Activated CD4-positive, alpha-beta memory T cell treated with anti-CD3 and anti-CD28 coated beads for 36 hours (primary cell): ENCODE measurements at places on chromosomes 12 and 14. TPM values are rescaled to one million over a fixed set of nuclear protein-coding genes. Genes with fewer than 3 reads are reported as not detected.

Gene TMTC1
- total RNA-seq: 0.15 TPM

Gene PTPRB
- not detected for total RNA-seq

Gene C12orf50
- not detected for total RNA-seq

Gene DDIT3
- 24.1 TPM for total RNA-seq

Gene ANO4
- not detected for total RNA-seq

Gene KRT82
- total RNA-seq: not detected

Gene TAS2R10
- total RNA-seq: not detected

Gene LRFN5
- not detected for total RNA-seq

Gene NFKBIA
- total RNA-seq: 390 TPM

Gene AQP2
- total RNA-seq: not detected

Gene SOX5
- 0.69 TPM for total RNA-seq

Gene TSPAN31
- total RNA-seq: 11.7 TPM

Gene ITGB7
- total RNA-seq: 168 TPM

Gene ALDH2
- 3.1 TPM for total RNA-seq

Gene OLR1
- not detected for total RNA-seq

Gene SLC7A8
- 0.83 TPM for total RNA-seq

GRCh38 chr12:126874427-126875026 is 1392.4 kb upstream of the TMEM132C start:
- H3K36me3 ChIP-seq: no peaks in the 10 kb centered on the region
- H3K27me3 ChIP-seq: no peaks in the 10 kb centered on the region
- peaks cover 5% of the 10 kb centered on the region for H3K4me1 ChIP-seq
- no peak overlapping the region for H3K27ac ChIP-seq

DNA sequence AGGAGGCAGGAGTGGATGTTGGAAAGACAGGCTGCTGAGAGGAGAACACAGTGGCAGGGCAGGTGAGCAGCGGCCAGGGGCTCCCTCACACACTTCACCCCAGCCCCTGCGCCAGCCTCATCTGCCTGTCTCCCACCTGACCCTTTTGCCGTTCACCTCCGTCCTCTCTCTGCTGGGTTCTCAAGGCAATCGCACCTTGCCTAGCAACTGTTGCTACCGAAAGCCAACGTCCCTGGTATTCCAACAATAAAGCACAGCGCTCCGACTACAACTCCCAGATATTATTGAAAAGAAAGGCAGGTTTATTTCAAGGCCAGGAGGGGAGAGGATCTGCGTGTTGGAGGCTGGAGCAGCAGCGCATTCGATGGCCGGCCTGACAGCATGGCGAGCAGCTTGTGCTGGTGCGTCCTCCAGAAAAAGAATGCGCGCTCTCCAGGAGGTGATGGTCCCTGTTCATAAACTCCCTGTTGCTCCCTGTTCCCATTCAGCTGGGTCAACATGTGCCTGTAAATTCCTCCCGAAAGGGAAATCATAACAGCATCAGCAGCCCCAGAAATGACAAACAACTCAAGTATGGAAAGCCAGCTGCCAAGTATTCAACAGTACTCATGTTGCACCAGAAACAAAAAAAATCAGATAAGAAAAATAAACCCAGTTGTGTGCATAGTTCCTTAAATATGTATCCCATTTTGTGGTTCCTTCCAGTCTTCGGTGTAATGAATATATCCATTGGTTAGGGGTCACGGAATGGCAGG is 153.0 kb upstream of the DIO3 start:
- DNase-seq: no peak
- H3K27ac ChIP-seq: no peak overlapping the region
- no peak overlapping the region for H3K4me3 ChIP-seq

GRCh38 chr12:64256166-64256800 is 34.2 kb upstream of the KICS2 start:
- no peak for DNase-seq
- H3K4me3 ChIP-seq: no peak overlapping the region
- H3K36me3 ChIP-seq: no peaks in the 10 kb centered on the region
- no peaks in the 10 kb centered on the region for H3K27me3 ChIP-seq
- no peaks in the 10 kb centered on the region for H3K4me1 ChIP-seq

DNA sequence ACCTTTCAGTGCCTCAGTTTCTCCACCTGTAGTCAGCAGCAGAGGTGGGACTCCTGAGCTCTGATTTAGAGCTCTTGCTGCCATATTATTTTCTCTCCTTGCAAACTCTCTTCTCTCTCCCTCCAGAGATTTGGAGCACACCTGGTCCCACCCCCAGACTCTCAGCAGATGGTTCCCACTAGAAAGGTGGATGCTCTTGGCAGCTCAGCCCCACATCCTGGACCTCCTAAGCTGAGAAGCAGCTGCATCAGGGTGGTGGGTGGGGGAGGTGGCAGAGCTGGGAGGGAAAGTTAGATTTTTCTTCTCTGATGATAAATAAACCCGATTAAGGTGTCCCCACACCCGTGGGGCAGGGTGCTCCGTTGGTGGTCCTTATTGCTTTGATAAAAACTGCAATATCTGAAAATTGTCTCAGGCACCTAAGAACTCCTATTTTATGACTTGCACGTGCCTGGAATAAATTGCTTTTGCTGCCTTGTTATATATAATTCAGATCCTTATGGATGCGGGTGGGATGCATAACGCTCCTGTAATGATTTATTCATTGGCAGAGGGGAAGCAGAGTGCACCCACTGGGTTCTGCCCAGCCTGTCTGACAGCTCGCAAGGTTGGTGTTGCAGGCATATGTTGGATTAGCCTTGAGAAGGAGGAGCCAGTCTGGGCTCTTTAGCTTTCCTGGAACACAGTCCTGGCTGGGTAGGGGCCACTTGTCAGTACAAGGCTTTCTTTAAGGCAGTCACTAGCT is 214.2 kb downstream of the SUDS3 start:
- no peaks in the 10 kb centered on the region for H3K27me3 ChIP-seq
- H3K4me3 ChIP-seq: no peak overlapping the region
- DNase-seq: no peak

DNA sequence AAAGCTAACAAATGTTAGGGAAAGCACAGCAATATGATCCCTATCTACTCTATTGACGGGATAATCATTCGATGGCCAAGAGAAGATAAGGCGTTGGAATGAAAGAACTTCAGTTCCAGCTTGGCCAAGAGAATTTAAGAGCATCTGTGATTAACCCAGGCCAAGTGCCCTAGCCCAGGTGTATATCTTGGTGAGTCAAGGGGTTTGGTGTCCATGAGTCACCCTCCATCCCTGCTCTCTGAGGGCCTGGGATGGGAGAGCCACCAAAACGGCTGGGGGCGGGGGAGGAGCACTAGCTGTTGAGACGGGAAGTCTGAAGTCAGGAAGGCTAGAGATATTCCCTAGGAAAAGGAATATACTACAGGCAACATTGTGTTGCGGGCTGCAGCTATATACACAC is 13.0 kb downstream of the TBPL2 start:
- H3K27ac ChIP-seq: no peak overlapping the region
- H3K27me3 ChIP-seq: no peaks in the 10 kb centered on the region
- no peaks in the 10 kb centered on the region for H3K36me3 ChIP-seq
- H3K4me3 ChIP-seq: no peak overlapping the region
- H3K4me1 ChIP-seq: peaks cover 5% of the 10 kb centered on the region

- DNase-seq: no peak
- no peaks in the 10 kb centered on the region for H3K36me3 ChIP-seq
- H3K4me1 ChIP-seq: peaks cover 54% of the 10 kb centered on the region
- H3K27ac ChIP-seq: no peak overlapping the region
Observed at GRCh38 chr12:132503618-132504204, 13.8 kb downstream of the FBRSL1 start.

GRCh38 chr14:89393222-89393745 is 23.7 kb downstream of the FOXN3 start:
- no peak overlapping the region for H3K4me3 ChIP-seq
- no peak for DNase-seq
- H3K27me3 ChIP-seq: no peaks in the 10 kb centered on the region
- no peak overlapping the region for H3K27ac ChIP-seq
- no peaks in the 10 kb centered on the region for H3K36me3 ChIP-seq

GRCh38 chr14:34826661-34827060 is 48.5 kb downstream of the BAZ1A start:
- no peak for DNase-seq
- peaks cover 39% of the 10 kb centered on the region for H3K4me1 ChIP-seq
- H3K36me3 ChIP-seq: peaks cover 35% of the 10 kb centered on the region
- H3K27ac ChIP-seq: no peak overlapping the region

- no peak overlapping the region for H3K27ac ChIP-seq
- H3K4me1 ChIP-seq: no peaks in the 10 kb centered on the region
- H3K4me3 ChIP-seq: no peak overlapping the region
- H3K27me3 ChIP-seq: peaks cover 6% of the 10 kb centered on the region
Observed at GRCh38 chr12:27913999-27914614, 58.4 kb downstream of the PTHLH start.

DNA sequence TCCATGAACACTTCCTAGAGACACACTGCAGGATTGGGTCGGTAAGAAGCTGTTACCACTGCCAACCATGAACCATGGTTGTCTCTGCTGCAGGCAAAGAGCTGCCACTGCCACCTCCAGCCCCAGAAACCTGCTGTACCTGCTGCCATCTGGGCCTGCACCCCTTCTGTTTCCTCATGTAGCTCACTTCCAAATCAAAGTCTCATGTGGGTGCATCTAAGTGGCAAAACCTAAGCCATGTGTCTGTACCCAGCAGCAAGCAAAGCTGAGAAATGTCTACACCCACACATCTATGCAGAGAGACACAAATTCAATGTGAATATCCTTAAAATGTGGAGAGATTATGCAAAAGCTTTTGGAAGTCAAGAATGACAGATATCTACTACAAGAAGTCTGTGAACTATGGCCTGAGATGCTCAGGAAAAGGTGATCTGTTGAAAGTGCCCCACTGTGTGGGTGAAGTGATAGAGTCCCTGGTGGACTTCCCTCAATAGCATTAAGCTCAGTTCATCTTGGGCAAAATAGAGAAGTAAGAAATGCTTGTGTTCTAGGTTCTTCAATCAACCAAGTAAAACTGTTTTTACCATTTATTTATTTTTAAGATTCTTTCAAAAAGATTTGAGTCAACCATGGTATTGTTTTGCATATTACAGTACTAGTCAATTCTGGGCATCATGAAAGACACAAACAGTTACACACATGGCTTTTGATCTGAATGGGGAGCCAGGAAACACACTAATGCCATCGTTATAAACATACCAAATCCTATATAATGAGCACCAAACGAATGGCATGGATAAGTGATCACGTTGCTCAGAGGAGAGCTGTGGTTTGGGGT is 64.4 kb downstream of the FOS start:
- no peaks in the 10 kb centered on the region for H3K27me3 ChIP-seq
- H3K4me3 ChIP-seq: no peak overlapping the region
- no peaks in the 10 kb centered on the region for H3K36me3 ChIP-seq
- H3K27ac ChIP-seq: no peak overlapping the region
- no peak for DNase-seq

- peak; percentile 70 for DNase-seq
- H3K4me1 ChIP-seq: peaks cover 85% of the 10 kb centered on the region
- no peaks in the 10 kb centered on the region for H3K27me3 ChIP-seq
Observed at GRCh38 chr12:12017135-12017581, 53.6 kb upstream of the BCL2L14 start.

GRCh38 chr14:95507174-95507573 is 9.3 kb downstream of the SYNE3 start:
- H3K4me1 ChIP-seq: peaks cover 82% of the 10 kb centered on the region
- H3K27ac ChIP-seq: no peak overlapping the region
- no peak for DNase-seq

GRCh38 chr14:59306775-59307174 is 118.3 kb downstream of the DAAM1 start:
- H3K4me3 ChIP-seq: no peak overlapping the region
- DNase-seq: no peak
- peaks cover 3% of the 10 kb centered on the region for H3K4me1 ChIP-seq
- no peak overlapping the region for H3K27ac ChIP-seq

- H3K27ac ChIP-seq: no peak overlapping the region
- no peaks in the 10 kb centered on the region for H3K27me3 ChIP-seq
- no peak for DNase-seq
- no peaks in the 10 kb centered on the region for H3K36me3 ChIP-seq
Observed at GRCh38 chr12:116665666-116666304, 72.1 kb downstream of the SPRING1 start.

- H3K27ac ChIP-seq: no peak overlapping the region
- peak; percentile 67 for DNase-seq
- H3K27me3 ChIP-seq: peaks cover 5% of the 10 kb centered on the region
- no peak overlapping the region for H3K4me3 ChIP-seq
- H3K36me3 ChIP-seq: no peaks in the 10 kb centered on the region
Observed at GRCh38 chr14:105974902-105975301, 448.5 kb downstream of the TMEM121 start.

- no peaks in the 10 kb centered on the region for H3K36me3 ChIP-seq
- no peak overlapping the region for H3K27ac ChIP-seq
- DNase-seq: no peak
- no peaks in the 10 kb centered on the region for H3K4me1 ChIP-seq
- no peak overlapping the region for H3K4me3 ChIP-seq
Observed at GRCh38 chr14:66174453-66174891, 311.7 kb upstream of the CCDC196 start.

- peak overlapping the region; percentile 38 for H3K27ac ChIP-seq
- H3K4me3 ChIP-seq: no peak overlapping the region
- peaks cover 3% of the 10 kb centered on the region for H3K36me3 ChIP-seq
- no peak for DNase-seq
- peaks cover 83% of the 10 kb centered on the region for H3K27me3 ChIP-seq
Observed at GRCh38 chr12:53950789-53951576, 3.7 kb upstream of the HOXC12 start.

- H3K4me1 ChIP-seq: peaks cover 41% of the 10 kb centered on the region
- no peak overlapping the region for H3K27ac ChIP-seq
- H3K36me3 ChIP-seq: peaks cover 3% of the 10 kb centered on the region
- no peak overlapping the region for H3K4me3 ChIP-seq
Observed at GRCh38 chr14:56137453-56137807, 19.2 kb downstream of the PELI2 start.

DNA sequence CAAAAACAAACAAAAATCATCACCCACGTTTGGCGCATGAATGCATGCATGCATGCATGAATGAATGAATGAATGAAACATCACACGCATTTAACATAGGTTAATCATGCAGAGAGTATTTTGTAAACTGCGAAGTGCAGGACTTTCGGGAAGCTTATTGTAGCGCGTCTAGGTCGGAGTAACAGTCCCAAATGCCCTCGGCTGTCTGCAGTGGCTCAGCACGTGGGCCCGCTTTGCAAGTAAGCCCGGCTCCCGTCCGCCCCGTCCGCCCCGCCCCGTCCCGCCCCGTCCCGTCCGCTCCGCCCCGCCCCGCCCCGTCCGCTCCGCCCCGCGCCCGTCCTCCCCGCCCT is 263 bp upstream of the IFT81 start:
- H3K27ac ChIP-seq: peak overlapping the region; percentile 42
- no peak for DNase-seq
- peaks cover 7% of the 10 kb centered on the region for H3K4me1 ChIP-seq
- H3K27me3 ChIP-seq: peaks cover 2% of the 10 kb centered on the region
- no peaks in the 10 kb centered on the region for H3K36me3 ChIP-seq

DNA sequence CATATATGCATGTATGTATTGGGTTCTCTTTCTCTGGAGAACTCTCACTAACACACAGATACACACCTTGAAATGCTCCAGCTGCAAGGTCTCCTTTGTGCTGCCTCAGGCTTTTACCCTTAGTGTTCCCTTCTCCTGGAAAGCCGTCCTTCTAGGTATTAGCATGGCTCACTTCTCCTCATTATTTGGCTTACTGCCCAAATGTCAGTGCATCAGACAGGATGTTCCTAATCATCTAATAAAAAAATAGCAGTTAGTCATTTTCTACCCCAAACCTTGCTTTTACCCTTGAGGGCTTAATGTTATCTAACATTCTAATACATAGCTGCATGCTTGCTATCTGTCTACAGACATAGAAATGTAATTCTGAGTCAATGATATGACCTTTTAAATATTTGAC is 109.0 kb upstream of the SLC16A7 start:
- no peaks in the 10 kb centered on the region for H3K27me3 ChIP-seq
- no peak for DNase-seq
- H3K36me3 ChIP-seq: no peaks in the 10 kb centered on the region
- no peak overlapping the region for H3K4me3 ChIP-seq
- no peak overlapping the region for H3K27ac ChIP-seq
